ENCODE measurements at places on chromosomes 16 and 17.

DNA sequence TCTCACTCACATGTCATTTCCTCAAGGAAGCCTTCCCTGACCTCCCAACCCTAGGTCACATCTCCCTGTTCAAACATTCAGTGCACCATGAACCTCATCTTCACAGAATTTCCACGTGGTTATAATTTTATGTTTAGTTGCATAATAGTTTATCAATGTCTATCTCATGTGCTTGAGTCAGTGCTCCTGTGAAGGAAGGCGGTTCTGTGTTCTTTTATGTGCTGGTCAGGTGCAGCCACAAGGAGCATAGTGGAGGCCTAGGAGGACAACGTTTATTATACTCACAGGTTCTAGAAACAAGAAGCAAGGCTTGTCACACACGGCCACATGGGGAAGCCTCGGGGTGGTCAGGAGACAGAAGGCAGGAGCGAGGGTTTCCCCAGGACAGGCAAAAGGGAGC is 34.5 kb upstream of the SCNN1B start:
- DNase-seq, result no peak

GRCh38 chr17:78121801-78122215 is 6.7 kb downstream of the TMC6 start:
- DNase-seq, result no peak

DNA sequence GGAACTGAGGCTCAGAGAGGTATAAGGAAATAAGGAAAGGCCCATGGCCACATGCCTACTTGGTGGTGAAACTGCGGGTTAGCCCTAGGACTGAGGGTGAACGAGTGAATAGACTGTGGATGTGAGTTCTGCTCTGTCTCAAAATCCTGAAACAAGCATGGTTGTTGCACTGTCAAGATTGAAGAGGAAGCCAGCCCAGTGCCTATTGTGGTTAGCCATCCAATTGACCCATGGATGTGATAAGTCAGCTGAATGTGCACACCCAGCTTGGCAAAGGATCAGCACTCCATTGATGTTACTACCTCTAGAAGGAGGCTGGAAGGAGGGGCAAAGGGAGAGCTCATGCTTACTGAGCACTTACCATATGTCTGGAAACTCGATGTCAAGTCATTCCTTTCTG is 4.5 kb downstream of the TMEM114 start:
- no peak for DNase-seq

DNA sequence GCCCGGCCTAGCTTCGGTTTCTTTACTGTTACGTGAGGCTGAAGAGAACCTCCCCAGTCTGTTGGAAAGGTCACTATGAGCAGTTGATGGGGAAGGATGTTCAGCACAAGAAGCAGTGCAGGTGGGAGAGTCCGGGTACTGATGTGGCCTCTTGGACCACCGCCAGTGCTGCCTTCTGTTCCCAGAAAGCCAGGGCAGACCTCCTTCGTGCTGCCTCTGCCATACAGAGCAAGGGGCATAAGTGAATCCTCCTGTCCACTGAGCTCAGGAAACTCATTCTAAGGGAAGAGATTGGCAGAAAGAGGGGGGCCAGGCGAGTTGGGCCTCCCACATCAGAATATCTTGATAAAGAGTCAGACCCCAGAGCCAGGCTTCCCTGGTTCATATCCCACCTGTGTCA is 3.7 kb downstream of the PPP4C start:
- DNase-seq, result no peak

DNA sequence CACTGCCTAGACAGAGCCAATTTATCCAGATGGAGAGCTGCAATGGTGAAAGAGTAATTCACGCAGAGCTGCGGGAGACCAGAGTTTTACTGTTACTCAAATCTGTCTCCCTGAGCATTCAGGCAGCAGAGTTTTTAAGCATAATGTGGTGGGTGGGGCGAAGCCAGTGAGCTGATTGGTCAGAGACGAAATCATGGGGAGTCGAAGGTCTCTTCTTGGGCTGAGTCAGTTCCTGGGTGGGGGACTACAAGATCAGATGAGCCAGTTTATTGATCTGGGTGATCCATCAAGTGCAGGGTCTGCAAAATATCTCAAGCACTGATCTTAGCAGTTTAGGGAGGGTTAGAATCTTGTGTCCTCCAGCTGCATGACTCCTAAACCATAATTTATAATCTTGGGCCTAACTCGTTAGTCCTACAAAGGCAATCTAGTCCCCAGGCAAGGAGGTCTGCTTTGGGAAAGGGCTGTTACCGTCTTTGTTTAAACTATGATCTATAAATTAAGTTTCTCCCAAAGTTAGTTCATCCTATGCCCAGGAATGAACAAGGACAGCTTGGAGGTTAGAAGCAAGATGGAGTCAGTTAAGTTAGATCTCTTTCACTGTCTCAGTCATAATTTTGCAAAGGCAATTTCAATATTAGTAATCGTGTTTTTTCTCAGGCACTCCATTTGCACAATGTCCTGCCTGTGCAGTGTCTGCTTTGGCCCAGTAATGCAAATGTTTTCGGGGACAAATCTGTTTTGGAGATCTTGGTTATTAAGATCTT is 27.0 kb downstream of the PIGL start:
- no peak for DNase-seq

GRCh38 chr17:34312080-34312479 is 7.2 kb upstream of the CCL8 start:
- DNase-seq, result no peak

GRCh38 chr17:66272811-66273585 is 29.4 kb upstream of the PRKCA start:
- DNase-seq, result no peak

GRCh38 chr17:62672957-62673356 is 45.5 kb downstream of the MRC2 start:
- DNase-seq, result no peak

GRCh38 chr17:1649844-1650501 is at the start of gene RILP:
RILP (minus strand) TSS chr17:1649866; CDS start chr17:1649804, 62 bp downstream.
- peak; percentile 26 for DNase-seq

DNA sequence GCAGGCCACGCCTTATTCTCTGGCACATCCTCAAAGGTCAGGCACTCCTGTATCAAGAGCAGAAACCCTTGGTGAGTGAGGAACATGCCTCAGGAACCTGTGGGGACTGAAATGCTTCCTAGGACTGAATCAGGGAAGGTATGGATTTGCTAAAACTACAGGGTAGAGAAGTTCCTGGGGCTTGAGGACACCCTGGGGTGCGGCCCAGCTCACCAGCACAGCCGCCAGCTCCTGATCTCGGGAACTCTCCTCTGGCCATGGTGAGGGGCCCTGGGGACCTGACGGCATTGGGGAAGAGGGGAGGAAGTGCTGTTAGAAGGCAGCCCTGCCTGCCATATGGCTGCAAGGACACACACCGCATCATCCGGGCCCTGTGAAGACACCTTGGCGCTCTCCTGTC is 7.5 kb downstream of the ZSCAN10 start:
- DNase-seq, result no peak

DNA sequence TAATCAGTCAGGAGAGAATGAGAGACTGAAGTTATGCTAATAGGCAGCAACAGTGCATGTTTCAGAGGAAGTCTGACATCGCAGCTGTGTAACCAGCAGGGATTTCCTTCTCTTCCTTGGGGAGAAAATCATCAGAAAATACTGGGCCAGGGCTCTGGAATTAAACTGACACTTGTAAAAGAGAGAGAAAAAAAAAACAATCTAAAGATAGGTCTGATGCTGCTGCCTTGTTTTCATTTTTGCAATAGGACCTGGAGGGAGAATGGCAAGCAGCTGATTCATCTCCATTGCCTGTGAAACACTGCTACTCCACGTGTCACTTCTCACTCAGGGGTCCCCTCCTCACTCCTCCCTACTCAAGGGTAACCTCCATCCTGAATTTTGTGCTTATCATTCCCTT is 17.7 kb upstream of the CORO6 start:
- DNase-seq, result no peak

- no peak for DNase-seq
Measured at GRCh38 chr16:22961206-22961605, 147.2 kb downstream of the HS3ST2 start.

DNA sequence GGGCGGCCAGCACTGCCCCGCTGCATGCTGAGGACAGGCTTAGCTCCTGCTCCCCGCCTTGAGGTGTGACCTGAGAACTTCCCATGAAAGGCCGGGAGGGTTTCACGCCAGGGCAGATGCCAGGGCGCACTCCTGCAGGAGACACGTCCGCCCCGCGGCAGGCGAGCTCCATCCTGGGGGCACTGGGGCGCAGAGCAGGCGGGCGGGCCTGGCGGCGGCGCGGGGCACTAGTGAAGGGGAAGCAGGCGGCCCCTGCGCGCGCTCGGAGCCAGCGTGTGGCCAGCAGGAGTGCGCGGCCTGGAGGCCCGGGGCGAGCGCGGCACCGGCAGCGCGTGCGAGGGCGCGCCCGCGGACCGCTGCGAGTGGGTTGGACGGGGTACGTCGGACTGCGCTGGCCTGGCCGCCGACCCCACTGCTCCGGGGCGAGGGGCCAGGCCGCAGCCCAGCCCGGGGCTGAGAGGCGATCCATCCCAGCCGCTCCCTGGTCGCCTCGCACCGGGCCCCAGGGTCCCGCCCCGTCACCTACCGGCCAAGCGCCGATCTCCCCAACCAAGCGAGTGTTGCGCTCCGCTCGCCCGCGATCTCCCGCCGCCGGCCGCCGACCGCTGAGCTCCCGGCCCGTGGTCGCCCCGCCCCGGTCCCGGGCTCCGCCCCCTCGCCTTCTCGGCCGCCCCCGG is at the start of gene MAP3K14:
TSS of gene MAP3K14 (minus strand) at position 587 of the 677 bp plus-strand sequence. CDS start 26,275 bp downstream, outside the sequence.
- no peak for DNase-seq

DNA sequence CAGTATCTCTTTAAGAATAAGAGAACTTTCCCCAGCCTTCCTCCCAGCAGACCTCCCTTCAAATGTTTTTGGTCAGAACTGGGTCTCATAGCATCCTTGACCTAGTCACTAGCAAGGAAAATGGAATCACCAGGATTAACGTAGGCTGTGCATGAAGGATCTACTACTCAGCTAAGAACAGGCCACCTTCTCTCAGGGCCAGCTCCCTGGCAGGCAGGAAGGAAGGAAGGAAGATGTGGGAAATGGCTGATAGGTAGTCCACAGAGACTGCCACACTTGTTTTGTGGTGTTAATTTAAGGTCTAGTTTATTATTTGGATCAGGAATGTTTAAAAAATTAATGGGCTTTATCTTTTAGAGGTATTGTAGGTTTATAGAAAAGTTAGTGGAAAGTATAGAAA is 136.4 kb downstream of the SPECC1 start:
- DNase-seq, result no peak

GRCh38 chr17:43574896-43575525 is 28.9 kb upstream of the ETV4 start:
- DNase-seq, result no peak

DNA sequence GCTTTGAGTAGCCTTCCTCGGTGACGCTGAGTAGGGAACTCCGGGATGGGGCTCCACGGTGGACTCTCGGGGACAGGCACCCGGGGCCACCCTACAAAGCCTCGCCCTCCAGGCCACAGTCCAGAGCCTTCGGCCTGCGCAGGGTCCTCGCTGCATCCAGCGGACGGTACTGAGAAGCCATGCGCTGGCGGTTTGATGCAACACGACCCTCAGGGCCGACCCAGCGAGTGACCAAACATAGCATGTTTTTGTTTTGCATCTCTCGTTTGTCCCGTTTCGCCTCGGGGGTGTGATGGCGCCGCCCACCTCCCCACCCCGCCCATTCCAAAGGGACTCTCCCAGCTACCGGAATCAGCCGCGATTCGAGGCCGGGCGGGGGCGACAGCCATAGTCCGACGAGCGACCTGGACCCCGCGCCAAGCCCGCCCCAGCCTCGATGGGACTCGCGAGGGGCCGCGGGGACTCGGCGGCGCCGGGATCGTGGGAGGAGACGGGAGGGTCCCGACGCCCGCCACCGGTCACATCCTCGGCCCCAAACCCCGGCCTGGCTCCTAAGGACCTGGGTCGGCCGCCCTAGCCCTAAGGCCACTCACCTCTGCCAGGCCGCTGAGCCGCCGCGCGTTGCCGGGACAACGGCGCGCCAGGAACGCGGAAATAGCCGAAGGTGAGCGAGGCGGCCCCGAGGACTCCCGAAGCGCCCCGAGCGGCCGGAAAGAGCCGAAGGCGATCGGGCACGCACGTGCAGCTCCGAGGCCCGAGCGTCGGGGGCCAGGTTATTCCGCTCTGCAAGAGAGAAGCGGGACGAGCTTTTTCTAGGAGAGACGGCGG is 1.6 kb downstream of the IFT140 start:
- peak; percentile 82 for DNase-seq

DNA sequence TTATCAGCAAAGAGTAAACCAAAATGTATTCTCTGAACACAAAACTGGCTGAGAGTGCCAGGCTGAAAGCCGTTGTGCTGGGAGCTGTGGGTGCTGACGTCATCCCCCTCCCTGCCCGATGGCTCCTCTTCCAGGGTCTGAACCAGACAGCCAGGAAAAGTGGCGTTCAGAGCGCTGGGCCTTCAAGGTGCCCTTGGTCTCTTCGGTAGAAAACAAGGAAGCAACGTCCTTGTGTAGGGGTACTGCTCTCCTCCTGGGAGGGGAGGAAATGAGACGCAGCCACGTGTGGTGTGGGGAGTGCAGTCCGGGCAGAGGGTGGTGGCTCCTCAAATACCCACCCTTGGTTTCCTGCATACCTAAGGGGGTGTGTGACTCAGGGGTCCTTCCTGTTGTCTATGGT is 394.7 kb downstream of the SEC14L1 start:
- no peak for DNase-seq

DNA sequence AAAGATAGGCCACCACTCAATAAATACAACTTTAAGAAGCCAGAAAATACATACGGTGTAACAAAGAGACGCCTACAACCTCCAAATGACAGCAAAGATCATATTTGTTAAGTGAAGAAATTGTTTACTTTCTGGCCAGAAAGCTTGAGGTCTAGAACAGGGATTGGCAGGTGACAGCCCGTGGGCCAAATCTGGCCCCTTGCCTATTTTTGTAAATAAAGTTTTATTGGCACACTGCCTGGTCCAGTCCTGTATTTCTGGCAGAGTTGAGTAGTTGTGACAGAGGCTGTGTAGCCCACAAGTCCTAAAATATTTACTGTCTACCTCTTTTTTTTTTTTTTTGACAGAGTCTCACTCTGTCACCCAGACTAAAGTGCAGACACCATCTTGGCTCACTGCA is 3.4 kb upstream of the CLEC19A start:
- no peak for DNase-seq

GRCh38 chr17:81250286-81251093 is 11.4 kb downstream of the NDUFAF8 start:
- DNase-seq, result no peak

- DNase-seq, result no peak
Measured at GRCh38 chr17:54256401-54256929, 433.7 kb downstream of the KIF2B start.

- DNase-seq, result no peak
Measured at GRCh38 chr17:47807421-47807820, 14.2 kb downstream of the OSBPL7 start.

- DNase-seq, result no peak
Measured at GRCh38 chr16:22635801-22636200, 125.1 kb downstream of the NPIPB5 start.

GRCh38 chr16:57512296-57513001 is 23.9 kb downstream of the CCDC102A start:
- DNase-seq, result no peak

GRCh38 chr17:79953335-79953734 is 82.3 kb downstream of the TBC1D16 start:
- no peak for DNase-seq

All from midbrain (tissue), 1 donor.